SJCRH30 (cell line): ENCODE measurements at places on chromosomes 7 and 10. TPM values are rescaled to one million over a fixed set of nuclear protein-coding genes. Genes with fewer than 3 reads are reported as not detected.

The SPDYE11 gene
- total RNA-seq: not detected in 2 replicates

The C10orf62 gene
- total RNA-seq: 0.75 and 0.84 TPM in 2 replicates

The FGF8 gene
- total RNA-seq: 115 and 123 TPM in 2 replicates

The FAM13C gene
- 0.91 and 1.1 TPM in 2 replicates for total RNA-seq

The POLR2J2 gene
- 1.0 and 1.6 TPM in 2 replicates for total RNA-seq

The TAS2R41 gene
- not detected in 2 replicates for total RNA-seq

The MMP21 gene
- 0.10 TPM in 1 of 2 replicates, not detected in the other for total RNA-seq

The CNPY1 gene
- total RNA-seq: not detected in 2 replicates

The GBX1 gene
- total RNA-seq: 0.48 and 0.95 TPM in 2 replicates
